Coronary artery (tissue), 2 donors: ENCODE measurements at places on chromosomes 1 and 21.
A peak's percentile ranks its signal among the peaks of the same experiment; 100 is the strongest.

GRCh38 chr21:33325222-33326067, 675 bp downstream of the IFNAR1 start:
- DNase-seq, result peak; percentile 83

- no peak for DNase-seq
Measured at GRCh38 chr1:166910396-166910994, 34.4 kb upstream of the TADA1 start.

DNA sequence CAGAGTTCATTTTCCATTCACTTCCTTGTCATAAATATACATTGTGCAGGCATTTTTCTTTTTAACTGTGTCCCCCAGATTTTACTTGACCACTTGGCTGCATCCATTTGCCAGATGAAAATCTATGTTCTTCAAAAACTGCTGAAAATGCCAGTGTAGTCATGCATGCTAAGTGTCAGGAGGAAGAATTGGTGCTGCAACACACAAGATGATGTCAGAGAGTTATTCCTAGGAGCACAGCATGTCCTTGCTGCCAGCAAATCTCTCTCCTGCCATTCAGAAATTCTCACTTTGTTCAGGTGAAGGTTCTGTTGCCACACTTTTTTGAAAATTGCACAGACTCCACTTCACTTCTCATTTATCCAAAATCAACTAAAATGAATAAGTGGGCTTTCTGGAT, 106.4 kb upstream of the MAGI3 start:
- DNase-seq, result no peak

- DNase-seq, result no peak
Measured at GRCh38 chr1:2152954-2153353, 41.6 kb downstream of the FAAP20 start.

GRCh38 chr1:114323959-114324661, 170.4 kb upstream of the SYT6 start:
- DNase-seq, result no peak
